ENCODE measurements at places on chromosomes 3 and 15.
A peak's percentile ranks its signal among the peaks of the same experiment; 100 is the strongest.

DNA sequence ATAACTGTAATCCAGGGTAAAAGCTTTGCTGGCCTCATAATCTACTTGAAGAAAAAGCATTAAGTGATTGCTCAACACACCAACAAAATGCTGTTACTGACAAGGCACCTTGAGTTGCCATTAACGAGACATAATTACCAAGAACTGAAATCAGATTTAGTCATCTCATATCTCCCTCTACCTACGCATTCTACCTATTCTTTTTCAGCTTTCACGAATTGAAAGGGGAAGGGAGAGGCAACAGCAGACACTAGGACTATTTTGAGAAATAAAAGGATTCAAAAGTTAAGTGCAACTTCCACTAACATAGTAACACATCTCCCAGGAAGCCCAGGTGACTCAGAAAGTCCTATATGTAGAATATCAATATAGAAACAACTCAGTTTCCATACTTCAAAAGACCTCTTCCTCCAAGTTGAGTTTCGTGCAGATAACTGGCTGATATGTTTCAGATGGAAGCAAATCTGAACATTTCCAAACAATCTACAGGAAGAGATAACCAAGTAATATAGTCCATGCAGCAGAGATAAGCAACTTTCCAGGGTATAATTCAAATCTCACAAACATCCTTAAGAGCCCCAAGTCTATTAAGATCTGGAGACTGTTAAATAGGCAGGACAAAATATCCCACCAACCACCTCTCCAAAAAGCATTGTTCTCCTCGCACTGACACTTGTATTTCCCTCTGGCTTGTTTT is 1.9 kb downstream of the OSBPL10 start:
- no peak for DNase-seq

GRCh38 chr3:123518892-123519485 is 65.9 kb downstream of the HACD2 start:
- DNase-seq = no peak

- no peak for DNase-seq
Measured at GRCh38 chr3:89698208-89698830, 590.9 kb downstream of the EPHA3 start.

DNA sequence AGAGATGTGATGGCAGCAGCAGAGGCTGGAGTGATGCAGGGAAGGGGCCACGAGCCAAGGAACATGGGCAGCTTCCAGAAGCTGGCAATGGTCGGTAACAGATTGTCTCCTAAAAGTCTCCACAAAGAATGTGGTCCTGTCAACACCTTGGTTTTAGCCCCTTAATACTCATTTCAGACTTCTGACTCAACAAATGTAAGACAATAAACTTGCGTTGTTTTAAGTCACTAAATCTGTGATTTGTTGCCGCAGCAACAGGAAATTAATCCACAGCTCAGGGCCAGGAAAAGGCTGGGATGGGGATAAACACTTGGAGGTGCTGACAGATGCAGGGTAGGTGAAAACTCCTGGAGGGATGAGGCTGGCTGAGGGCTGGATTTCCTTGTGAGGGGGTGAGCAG is 69.9 kb downstream of the OXNAD1 start:
- no peak for DNase-seq

- DNase-seq = no peak
Measured at GRCh38 chr3:119912220-119912619, 130.3 kb downstream of the NR1I2 start.

DNA sequence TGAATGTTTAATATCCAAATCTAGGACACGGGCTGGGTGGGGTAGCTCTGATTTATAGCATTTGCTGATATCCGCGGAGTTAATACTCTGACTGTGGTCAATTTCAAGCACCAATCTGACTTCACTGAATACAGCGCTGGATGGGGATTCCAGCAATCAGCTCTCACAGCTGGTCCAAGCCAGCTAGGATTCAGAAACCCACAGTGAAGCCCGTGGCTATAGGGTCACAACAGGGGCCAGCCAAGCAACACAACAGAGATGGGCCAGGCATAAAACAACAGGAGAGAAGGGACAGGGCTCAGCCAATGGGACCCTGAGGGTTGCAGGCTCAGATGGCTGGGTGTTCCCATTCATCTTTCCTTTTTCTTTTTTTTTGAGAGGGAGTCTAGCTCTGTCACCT is 5.4 kb upstream of the LMAN1L start:
- DNase-seq = no peak

GRCh38 chr3:63364495-63364894 is 86.4 kb downstream of the SYNPR start:
- no peak for DNase-seq

DNA sequence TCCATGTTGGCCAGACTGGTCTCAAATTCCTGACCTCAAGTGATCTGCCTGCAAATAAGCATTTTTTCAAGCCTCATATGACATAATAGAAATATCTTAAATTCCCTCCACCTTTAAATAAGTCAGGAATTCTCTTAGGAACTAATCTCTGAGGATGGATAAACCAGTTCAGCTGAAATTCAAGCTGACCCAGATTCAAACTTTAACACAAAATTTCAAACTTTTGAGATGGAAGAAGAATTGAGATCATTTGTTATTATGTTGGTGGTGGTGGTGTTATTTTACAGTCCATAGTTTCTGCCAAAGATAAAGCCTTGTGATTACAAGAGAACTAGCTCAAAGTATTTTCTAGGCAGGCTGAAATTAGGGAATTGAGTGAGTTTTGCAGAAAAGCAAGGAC is 85.5 kb downstream of the SSR3 start:
- DNase-seq = no peak

DNA sequence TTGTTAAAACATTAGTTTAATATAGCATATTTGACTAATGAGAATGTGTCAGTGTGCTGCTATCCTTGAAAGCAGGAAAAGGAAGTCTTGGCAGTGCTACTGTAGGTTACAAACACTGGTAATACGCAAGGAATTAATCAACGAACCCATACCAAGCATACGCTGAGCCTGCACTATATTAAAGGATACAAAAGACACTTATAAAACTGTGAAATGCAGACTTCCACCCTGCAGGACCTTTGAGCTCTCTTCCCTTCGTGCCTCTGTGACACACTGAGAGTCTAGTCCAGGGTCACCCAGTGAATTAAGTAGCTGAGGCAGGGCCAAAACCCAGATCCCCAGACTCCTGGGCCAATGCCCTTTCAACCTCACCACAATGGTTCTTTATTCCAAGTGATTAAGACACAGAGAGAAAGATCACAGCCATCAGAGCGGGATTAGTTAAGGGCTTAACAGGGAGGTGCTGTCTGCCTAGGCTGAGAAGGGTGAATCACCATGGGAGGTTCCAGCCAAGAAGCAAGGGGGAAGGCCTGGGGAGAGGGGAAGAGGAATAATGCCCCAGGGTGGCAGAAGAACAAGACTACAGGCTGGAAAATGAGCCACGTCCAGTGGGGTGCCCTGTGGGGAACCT is 6.8 kb downstream of the ANXA2 start:
- peak; percentile 96 for DNase-seq

DNA sequence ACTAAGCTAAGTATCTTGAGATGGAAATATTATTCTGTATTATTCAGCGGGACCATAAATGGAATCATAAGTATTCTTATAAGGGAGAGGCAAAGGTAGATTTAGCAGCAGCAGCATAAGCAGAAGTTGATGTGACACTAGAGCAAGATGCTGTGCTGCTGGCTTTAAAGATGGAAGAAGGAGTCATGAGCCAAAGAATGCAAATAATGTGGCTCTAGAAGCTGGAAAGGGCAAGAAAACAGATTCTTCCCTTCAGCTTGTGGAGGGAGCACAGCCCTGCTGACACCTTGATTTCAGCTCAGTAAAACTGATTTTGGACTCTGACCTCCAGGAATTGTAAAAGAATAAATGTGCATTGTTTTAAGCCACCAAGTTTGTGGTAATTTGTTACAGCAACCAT is 144.2 kb upstream of the ANKRD28 start:
- DNase-seq = no peak

DNA sequence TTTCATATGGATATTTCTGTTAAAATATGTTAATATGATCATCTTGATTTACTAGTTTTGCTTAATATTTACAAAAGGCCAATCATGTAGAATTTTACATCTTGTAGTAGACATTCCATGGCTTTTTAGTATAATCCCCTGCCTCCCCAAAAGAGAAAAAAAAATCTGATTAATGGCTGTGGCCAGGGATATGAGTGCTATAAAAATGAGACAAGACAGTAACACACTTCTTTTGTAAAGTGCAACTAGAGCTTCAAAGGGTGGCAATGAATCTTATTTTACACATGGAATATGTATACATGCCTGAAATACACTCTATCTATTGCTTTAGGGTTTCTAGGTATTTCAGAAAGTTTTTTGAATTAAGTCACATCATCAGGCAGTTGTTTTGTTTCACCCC is 112.2 kb upstream of the NANOGP8 start:
- DNase-seq = no peak

GRCh38 chr3:185958626-185959025 is 20.8 kb upstream of the TRA2B start:
- DNase-seq = no peak

- DNase-seq = no peak
Measured at GRCh38 chr3:51350751-51351150, 34.3 kb upstream of the MANF start.

DNA sequence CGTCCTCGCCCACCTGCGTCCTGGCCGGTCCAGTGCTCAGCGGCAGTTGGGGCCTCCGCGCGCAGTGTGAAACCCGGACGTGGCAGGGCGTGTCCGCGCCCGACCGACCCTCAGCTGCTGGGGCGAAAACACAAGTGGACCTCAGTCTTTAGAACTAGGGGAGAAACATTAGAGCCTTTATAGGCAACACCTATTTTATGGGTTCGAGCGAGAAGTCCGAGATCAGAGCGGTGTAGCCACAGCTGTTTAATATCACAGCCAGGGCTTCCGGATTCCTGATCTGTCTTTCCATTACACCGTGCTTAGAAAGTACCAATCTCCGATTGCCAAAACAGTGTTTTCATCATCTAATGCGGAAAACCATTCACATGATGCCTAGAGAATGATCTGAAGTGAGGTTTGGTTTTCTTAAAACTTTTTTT is 506 bp downstream of the RAD51 start:
- DNase-seq = no peak

DNA sequence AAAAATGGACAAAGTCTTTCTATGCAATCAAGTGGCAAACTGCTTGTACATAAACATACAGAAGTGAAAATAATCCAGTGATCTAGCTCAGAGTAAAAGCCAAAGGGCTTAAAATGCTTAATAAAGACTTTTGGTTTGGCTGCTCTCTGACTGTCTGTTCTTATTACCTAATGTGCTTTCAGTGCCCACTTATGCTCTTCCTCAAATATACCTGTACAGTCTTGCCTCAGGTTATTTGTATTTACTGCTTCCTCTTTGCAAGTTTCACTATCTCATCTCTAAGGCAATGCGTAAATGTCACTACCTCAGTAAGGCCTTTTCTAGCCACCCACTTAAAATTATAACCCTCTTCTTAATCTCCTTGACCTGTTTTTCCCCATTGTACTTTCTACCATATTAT is 171.8 kb downstream of the EPHA6 start:
- no peak for DNase-seq

DNA sequence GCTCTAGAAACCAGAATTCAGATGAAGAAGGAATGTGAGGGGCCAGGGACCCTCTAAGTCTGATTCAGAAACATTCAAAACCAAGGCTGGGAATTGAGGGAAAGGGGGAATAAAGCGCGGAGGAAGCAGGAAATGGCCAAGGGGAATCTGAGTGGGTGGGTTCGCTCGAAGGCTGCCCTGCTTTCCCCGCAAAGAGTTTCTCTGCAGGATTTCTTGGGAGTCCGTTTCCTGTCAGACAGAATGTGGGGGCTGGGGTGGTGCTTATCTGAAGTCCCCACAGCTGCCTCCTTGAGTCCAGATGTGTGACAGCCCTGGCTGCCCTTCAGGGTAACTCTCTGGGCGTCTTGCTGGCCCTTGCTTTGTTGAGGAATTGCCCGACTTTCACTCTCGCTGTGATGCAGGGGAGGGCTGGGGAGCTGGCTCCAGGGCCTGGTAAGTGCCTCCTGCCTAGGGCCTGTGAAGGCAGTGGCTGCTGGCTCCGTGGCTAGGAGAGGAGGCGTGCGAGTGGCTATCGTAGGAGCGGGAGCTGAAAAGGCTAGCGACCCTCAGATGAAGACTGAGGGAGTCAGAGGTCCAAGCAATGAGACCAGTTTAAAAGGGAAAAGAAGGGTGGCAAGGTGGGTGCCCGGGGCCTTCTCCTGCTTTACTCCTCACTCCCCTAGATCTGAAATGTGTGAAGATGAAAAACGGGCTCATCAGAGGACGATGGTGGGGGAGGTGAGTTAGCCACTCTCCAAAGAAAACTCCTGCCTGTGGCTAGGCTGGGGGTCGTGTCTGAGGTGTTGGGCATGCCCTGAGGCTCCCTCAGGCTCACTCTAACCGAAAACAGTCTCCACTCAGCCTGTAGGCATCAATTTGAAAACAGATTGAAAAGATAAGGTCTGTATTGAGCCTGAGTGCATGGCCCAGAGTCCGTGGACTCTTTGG is 143.9 kb upstream of the UMPS start:
- no peak for DNase-seq

DNA sequence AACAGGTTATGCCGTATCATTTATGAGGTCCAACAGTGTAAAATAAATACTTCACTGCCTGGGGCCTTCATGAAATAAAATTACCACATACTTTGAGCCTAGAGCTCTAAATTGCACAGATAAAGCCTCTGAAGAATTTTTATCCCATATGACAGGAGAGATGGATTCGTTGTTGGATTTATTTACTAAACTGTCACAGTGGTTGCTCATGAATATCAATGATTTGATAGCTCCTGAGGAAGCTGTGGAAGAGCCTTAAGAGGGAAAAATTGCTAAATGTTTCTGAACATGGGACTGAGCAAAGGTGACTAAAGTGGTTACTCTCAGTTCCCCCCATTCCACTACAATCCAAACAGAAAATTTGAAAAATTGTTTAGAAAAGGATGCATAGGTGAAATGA is 558.9 kb upstream of the IL12A start:
- DNase-seq = no peak

GRCh38 chr3:38610436-38610835 is 39.1 kb downstream of the SCN5A start:
- no peak for DNase-seq

- no peak for DNase-seq
Measured at GRCh38 chr15:74396445-74397238, 29.2 kb upstream of the CYP11A1 start.

- DNase-seq = no peak
Measured at GRCh38 chr15:23436421-23436820, 10.6 kb downstream of the GOLGA6L2 start.

DNA sequence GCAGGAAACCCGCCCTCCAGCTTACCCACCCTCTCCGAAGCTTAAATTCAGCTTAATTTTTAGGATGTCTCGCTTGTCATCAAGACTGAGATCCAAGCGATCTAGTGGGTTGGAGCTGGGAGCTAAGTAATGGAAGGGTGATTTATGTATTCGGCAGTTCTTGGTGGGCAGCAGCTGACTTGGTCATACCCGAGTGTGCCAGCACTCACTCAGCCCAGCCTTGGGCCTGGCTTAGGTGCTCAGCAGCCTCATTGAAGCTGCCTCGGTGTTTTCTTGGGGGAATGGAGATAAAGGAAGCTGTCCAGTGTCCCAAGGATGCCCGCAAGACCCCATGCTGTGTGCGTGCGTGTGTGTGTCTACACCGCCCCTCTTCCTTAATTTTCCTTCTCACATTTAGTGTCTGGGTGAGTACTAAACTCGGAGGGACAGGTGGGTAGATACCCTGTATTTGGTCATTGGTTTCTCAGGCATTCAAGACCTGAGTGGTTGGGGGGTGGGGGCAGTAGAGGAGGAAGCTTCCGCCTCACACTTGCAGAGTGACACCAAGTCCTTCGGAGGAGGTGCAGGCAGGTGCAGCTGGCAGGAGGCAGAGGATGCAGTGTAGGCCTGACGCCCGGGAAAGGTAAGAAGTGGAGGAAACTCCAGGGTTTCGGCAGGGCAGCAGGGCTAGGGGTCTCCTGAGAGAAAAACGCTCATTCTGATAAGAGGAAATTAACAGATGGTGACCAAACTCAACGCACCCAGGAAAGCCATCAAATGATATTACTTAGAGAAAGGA is 92.8 kb downstream of the PCSK6 start:
- DNase-seq = no peak

Measured in NCI-H460 (cell line).